Iris pigment epithelial cell (primary cell): ENCODE measurements at places on chromosomes 1 and 21.
A peak's percentile ranks its signal among the peaks of the same experiment; 100 is the strongest.

DNA sequence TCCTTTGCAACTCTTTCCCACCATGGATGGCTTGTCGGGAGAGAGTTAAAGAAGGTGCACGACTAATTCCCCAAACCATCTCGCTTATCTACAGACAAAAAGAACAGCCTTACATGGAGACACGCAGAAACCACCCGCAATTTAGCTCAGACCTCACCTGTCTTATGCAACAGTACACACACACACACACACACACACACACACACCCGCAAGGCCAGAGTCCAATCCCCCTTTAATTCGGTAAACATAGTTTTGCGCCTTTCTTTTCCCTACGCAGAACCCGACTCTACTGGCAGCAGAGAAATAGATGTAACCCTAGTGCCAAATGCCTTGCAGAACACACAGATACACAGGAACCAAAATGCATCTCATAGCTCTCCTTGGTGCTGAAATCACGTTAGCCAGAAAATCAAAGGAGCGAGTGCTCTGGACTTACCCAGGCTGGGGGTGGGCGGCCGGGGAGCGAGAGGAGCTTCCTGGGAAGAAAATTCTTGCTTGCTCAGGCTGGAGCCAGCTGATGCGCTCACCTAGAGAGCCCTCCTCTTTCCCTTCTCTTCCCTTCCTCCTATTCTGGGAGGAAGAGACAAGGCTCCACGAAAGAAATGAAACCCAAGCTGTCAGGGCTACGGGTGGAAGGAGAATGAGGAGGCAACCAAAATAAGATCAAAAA is 470 bp downstream of the TNR start:
- peak; percentile 37 for DNase-seq

GRCh38 chr21:44722731-44723130 is 11.4 kb upstream of the TSPEAR start:
- no peak for DNase-seq

DNA sequence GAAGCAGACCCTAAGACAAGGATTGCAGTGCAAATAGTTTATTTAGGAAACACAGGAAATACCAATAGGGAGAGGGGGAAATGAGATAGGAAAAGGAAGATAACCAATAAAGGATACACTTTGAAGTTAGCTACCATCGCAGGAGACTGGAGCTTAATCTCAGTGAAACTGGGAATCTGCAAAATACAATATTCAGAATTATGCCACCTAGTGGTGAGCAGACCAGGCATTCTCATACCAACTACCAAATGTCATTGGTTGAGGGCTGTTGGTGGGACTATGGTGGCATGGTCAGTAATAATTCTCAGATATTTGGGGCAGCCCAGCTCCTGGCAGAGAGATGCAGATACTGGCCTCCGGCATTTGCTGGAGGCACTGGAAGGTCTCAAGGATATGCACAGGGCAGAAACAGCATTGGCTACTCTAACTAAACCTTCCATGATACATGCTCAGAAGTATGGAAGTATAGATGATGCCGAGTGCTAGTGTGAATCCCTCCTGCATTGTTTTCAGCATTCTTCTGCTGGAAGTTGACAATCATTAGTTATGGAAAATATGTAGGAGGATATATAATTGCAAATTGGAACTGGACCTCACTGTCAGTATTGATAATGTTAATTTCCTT is 11.8 kb upstream of the ZFP69B start:
- peak; percentile 36 for DNase-seq

- DNase-seq = no peak
Measured at GRCh38 chr1:24732186-24732885, 12.9 kb upstream of the CLIC4 start.

DNA sequence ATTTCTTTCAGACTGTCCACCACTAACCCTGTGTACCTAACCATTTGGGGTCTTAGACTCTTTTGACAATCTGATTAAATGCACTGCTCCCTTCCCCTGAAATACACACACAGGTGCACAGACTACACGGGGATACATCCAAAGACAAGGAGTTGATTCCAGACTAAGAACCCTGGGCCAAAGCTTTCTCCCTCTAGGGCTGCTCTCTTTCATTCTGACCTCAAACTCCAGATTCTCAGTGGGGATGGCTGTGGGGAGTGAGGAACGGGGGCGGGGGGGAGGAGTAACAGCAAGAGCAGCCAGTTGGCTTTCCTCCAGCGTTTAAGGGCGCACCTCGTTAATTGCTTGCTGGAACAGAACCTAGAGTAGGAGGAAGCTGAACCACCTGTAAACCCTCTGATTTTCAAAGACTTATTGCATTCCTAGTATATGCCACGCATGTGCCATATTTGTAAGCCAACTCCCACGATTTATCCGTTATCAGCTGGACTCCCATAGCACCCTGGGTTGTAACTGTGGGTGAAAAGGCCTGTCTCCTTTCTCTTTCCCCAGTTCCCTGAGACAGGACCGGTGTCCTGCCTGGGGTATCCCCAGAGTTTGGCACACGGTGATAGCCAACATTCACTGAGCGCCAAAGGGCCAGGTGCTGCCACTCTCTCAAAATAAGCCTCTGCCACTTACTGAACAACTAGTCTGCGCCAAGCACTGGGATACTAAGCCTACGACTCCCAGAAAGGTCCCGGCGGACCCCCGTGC is 920 bp downstream of the MTHFR start:
- DNase-seq = peak; percentile 67
